Fibroblast of lung (primary cell): ENCODE measurements at places on chromosomes 4 and X. TPM values are rescaled to one million over a fixed set of nuclear protein-coding genes. Genes with fewer than 3 reads are reported as not detected.

- DNase-seq, result peak; percentile 54
Measured at GRCh38 chr4:68375667-68376559, 26.0 kb upstream of the YTHDC1 start.

DNA sequence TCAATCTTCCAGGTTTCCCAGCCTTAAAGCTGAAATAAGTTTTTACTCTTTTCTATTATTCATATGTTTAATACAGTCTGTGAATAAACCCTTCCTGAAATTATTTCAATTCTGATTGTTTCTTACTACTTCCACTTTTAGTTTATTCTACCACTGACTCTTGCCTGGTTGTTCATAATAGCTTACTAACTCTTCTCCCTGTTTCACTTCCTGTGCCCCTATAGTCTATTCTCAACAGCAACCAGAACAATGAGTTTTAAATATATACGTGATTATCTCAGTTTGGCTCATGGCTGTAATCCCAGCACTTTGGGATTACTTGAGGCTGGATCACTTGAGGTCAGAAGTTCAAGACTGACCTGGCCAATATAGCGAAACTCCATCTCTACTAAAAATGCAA lies 408.0 kb upstream of the SPOCK3 start:
- DNase-seq, result no peak

DNA sequence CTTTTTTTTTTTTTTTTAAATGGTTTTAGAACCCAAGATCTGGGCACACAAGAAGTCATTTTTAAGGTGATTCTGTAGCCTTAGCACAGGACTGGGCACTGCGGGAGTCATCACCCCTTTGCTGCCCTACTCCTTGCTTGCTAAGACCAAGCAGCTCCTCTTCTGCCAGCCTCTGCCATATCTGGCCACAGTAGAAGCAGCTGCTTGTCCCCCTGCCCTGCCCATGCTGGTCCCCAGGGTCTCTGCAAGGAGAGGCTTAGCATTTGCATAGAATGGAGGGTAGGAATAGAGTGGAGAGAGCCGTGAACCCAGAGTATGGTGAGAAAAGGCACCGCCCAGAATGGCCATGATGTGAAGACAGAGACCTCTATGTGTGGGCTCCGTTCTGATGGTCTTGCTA lies 109.3 kb downstream of the ADRA2C start:
- no peak for DNase-seq

DNA sequence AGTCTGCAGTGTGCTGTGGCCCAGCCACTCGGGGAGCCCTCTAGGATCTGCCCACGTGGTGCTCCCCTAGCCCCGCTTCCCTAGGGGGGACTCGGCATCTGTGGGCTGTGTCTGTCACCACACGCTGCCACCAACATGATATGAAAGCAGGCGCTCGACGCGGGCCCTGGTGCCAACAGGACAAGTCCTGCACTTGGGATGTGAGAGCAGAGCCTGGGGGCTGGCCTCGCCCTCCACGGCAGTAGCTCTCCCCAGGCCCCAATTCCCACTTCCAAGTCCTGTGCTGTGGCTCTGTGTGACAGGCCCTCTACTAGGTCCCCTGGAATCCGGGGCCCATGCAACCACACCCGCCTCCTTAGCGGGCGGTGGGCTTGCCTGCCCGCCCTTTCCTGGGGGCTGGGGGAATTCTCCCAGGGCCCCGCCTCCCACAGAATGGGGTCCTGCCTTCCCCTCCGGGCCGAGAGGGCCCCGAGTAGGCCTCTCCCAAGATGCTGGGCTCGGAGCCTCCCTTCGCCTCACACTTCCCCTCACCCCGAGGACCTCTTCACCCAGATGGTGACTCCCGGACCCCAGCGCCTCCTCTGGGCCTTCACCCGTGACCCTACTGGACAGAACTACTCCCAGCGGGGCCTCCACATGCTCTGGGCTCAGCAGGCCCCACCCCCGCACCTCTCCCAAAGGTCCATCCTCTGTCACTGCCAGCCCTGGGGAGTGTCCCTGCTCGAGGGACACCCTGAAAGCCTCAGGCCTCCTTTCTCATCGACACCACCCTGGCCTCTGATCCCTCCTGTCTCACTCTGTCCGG lies 11.2 kb downstream of the LRPAP1 start:
- no peak for DNase-seq

Gene COL4A5
- total RNA-seq, result 54.7 and 55.7 TPM in 2 replicates

GRCh38 chrX:16445166-16445752 lies 204.7 kb upstream of the S100G start:
- peak; percentile 30 for DNase-seq

DNA sequence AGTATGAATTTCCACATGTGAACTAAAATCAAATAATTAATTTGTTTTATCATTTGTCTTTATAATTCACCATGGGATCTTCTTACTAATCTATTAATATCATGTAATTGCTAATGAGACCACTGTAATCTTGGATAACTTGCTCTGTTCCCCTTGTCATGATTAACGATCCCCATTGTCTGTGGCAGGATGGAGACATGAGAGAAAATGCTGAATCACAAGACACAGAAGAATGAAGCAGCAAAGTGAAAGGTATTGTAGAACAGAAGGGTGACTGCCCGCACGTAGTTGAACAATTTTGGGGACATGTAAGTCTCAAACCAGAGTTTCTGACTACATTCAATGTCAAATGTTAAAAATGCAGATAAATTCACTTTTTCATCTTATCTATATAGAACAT lies 135.2 kb downstream of the EPHA5 start:
- peak; percentile 55 for DNase-seq

GRCh38 chrX:88425739-88426138 lies 321.3 kb upstream of the CPXCR1 start:
- DNase-seq, result no peak

GRCh38 chr4:5635826-5636195 lies 72.5 kb downstream of the EVC2 start:
- peak; percentile 66 for DNase-seq

Gene FBXL5
- 120 and 131 TPM in 2 replicates for total RNA-seq

DNA sequence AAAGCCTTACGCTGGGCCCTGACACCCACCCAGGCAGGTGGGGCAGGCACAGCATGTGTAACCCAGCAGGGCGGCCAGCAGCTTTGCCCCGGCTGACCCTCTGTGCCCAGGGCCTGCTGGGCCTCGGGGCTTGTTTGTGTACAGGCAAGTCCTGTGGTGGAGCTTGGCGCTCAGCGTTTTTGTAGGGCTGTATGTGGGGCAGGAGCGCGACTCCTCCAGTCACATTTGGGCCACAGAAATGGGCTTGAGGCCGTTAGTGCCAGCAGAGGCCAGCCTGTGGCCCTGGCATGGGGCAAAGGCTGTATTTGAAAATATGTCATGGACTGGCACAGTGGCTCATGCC lies 14.7 kb upstream of the HGFAC start:
- no peak for DNase-seq

Gene CSAG1
- not detected in 2 replicates for total RNA-seq

GRCh38 chr4:142434519-142435224 lies 411.4 kb downstream of the INPP4B start:
- no peak for DNase-seq

Gene ZFYVE28
- 8.2 and 11.6 TPM in 2 replicates for total RNA-seq

DNA sequence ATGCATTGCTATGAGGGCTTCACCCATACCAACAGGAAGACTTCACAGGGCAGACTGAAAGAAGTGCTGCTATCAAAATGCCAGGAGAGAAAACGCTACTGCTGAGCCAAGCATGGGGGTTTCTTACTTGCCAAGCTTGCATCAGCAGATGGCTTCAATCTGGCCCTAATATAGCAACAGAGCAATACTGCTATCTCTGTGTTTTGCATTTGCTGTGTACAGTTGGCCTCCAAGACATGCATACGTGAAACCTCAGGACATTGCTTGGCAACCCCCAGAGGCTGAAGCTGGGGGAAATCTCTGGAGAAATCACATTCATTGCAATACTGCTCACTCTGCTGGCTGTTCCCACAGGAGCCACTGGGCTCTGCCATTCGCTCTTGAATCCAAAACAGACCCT lies 127.2 kb upstream of the GPC4 start:
- peak; percentile 71 for DNase-seq
